ENCODE measurements at places on chromosomes 4 and X.

- DNase-seq: no peak
Observed at GRCh38 chr4:107586371-107586770, 133.7 kb downstream of the PAPSS1 start.

- no peak for DNase-seq
Observed at GRCh38 chrX:100895365-100896075, 21.4 kb upstream of the NOX1 start.

- no peak for DNase-seq
Observed at GRCh38 chr4:183610613-183611012, 48.4 kb downstream of the RWDD4 start.

DNA sequence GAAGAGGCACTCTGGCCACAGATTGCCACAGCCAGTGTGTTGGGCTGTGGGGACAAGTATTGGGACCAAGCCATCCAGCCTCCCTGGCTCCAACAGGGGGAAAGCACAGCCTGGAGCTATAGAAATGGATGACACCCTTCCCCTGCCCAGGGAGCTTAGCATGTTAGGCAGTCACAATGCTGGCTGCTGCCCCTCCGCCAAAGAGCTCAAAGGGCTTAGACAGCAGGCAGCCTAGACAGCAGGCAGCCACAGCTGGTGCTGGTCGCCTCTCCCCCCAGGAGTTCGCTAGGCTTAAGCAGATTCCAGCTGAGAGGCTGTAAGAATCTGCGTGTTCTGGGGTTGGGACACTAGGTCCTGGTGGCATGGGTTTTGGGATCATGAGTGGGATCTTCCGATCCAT lies 94.5 kb upstream of the MXRA5 start:
- no peak for DNase-seq

GRCh38 chr4:4574792-4575191 lies 32.9 kb upstream of the STX18 start:
- DNase-seq: no peak

DNA sequence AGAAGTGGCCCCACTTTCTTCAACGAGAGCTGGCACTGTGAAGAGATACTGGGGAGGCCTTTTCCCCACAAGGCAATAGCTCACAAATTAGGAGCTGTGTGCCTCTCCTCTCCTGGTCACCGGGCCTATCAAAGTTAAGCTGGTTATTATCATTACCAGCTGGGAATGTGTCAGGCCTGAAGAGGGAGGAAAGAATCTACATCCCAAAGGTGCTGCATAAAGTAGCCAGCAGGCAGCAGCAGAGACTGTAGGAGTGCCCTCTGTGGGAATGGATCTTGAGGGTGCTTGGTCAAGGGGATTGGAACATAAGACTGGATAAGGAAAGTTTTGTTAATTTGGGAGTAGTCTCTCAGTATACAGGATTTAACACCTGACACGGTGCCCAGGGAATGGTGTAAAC lies 9.1 kb upstream of the TMPRSS11D start:
- no peak for DNase-seq

GRCh38 chr4:8024073-8024786 lies 84.6 kb upstream of the AFAP1 start:
- no peak for DNase-seq

GRCh38 chr4:98623126-98623802 lies 35.1 kb downstream of the TSPAN5 start:
- no peak for DNase-seq
